ENCODE measurements at places on chromosomes 16 and 17.

DNA sequence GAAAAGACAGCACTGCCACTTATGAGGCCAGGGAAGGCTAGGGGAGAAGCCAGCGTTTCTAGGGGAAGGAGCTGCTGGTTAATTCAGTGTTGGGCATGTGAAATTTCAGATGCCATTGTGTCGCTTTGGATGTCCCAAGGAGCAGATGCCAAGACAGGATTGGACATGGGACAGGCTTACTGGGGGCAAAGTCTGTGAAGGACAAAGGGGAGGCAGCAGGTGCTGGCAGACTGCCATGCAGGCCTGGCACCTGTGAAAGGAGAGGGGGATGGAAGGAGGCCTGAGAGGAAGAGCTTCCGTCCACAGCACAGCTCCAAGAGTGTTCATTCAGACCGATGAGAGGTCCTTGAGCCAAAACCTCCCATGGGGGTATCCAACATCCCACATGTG, 255.5 kb upstream of the RPL38 start:
- no peaks in the 10 kb centered on the region for H3K36me3 ChIP-seq
- no peak overlapping the region for H3K4me3 ChIP-seq
- H3K4me1 ChIP-seq = no peaks in the 10 kb centered on the region
- ATAC-seq = no peak

DNA sequence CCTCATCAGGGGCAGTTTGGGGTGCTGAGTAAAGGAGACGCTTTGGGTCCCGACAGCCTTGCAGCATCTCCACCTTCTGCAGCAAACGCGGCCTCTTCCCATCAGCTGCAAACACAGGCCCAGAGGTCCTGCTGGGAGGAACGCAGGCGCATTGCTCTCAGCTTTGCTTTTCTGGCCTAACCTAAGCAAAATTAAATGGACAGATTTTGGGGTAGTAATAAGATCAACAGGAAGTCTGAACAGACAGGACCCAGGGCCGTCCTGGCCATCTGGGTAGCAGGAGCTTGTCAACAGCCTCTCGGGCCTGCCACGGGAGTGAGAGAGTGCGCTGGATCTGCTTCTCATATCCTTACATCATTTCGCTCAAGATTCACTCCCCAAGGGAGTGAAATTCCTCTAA, 7.2 kb downstream of the NUBP1 start:
- H3K36me3 ChIP-seq = peaks cover 90% of the 10 kb centered on the region
- ATAC-seq = no peak
- peak overlapping the region; percentile 37 for H3K4me3 ChIP-seq
- no peaks in the 10 kb centered on the region for H3K27me3 ChIP-seq
- peaks cover 28% of the 10 kb centered on the region for H3K4me1 ChIP-seq

DNA sequence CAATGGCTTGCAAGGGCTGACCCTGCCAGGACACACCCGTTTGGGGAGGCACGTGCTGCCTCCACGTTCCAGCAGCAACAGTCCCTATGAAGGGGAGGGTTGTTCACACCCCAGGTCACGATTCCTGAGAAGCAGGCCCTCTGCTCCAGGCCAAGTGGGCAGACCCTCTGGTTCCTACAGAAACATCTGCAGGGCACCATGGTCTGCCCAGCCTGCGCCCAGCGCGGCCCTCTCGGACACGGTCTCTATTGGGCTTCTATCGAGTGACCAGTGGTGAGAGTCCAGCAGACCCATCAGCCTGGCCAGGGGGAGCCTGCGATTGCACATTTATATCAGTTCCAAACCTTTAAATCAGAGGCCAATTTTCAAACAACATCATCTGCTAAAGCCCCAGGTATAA, 128.3 kb downstream of the ZNF423 start:
- no peaks in the 10 kb centered on the region for H3K36me3 ChIP-seq
- no peaks in the 10 kb centered on the region for H3K4me1 ChIP-seq
- no peak overlapping the region for H3K4me3 ChIP-seq

DNA sequence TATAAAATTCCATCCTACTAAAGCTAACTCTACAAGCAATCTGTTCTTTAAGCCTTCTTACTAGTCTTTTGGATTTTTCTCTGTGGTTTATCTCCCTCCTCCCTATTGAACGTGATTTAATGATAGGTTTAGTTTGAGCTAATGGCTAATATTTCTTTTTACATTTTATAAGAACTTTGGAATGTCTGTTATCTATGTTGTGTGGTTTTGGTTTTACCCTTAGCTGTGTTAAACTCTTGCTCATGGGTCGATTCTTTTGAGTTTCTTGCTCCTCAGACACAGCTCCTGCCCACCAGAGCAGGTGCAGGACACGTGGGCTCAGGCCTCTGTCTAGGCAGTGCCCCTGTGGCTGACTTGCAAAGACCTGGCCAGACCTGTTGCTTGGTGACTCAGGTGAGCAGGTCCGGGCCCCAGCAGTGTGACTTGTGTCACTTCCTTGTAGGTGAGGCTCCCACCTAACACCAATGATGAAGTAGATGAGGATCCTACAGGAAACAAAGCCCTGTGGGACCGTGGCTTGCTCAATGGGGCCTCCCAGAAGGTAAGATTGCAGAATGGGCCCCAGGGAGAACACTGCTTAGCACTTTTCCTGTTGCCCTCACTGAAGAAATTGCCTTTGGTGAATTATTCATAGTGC, 45.1 kb downstream of the SF3B3 start:
- no peaks in the 10 kb centered on the region for H3K27me3 ChIP-seq
- peaks cover 12% of the 10 kb centered on the region for H3K4me1 ChIP-seq
- peaks cover 100% of the 10 kb centered on the region for H3K36me3 ChIP-seq
- no peak overlapping the region for H3K27ac ChIP-seq

GRCh38 chr16:76428858-76429257, 151.7 kb downstream of the CNTNAP4 start:
- no peak for ATAC-seq
- no peaks in the 10 kb centered on the region for H3K4me1 ChIP-seq
- H3K27ac ChIP-seq = no peak overlapping the region
- no peaks in the 10 kb centered on the region for H3K36me3 ChIP-seq
- no peak overlapping the region for H3K4me3 ChIP-seq

DNA sequence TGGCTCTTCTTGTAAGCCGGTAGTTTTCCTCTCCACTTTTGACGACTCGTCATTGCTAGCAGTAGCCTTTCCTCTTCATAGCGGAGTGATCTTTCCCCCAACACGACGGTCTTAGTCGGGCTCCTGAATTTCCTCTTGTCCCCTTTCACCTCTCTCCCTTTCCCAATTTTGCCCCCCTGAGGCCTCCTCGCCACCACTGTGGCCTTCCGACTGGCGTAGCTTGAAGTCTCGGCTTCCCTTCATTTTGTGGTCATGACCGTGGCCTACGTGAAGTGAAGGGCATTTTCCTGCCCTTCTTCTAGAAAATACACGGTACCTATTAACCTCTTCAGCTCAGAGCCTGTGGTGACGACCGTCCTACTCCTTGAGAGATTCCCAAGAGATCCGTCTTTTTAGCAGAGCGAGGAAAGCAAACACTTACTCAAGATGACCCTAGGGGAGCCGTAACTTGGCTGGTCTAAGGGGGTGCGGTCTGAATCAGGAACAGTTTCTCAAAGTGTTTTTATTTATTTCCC, 787 bp downstream of the PRKAR1A start:
- peak overlapping the region; percentile 98 for H3K4me3 ChIP-seq
- ATAC-seq = no peak
- H3K36me3 ChIP-seq = peaks cover 61% of the 10 kb centered on the region
- H3K4me1 ChIP-seq = peaks cover 50% of the 10 kb centered on the region

Measured in activated T-helper 17 cell treated with anti-CD3 and anti-CD28 coated beads, Interleukin-2, amount 50 U/mL, for 72 hours (primary cell).